ENCODE measurements at places on chromosomes 16 and 17.

- DNase-seq: no peak
Observed at GRCh38 chr17:38717139-38717745, 12.2 kb downstream of the MLLT6 start.

DNA sequence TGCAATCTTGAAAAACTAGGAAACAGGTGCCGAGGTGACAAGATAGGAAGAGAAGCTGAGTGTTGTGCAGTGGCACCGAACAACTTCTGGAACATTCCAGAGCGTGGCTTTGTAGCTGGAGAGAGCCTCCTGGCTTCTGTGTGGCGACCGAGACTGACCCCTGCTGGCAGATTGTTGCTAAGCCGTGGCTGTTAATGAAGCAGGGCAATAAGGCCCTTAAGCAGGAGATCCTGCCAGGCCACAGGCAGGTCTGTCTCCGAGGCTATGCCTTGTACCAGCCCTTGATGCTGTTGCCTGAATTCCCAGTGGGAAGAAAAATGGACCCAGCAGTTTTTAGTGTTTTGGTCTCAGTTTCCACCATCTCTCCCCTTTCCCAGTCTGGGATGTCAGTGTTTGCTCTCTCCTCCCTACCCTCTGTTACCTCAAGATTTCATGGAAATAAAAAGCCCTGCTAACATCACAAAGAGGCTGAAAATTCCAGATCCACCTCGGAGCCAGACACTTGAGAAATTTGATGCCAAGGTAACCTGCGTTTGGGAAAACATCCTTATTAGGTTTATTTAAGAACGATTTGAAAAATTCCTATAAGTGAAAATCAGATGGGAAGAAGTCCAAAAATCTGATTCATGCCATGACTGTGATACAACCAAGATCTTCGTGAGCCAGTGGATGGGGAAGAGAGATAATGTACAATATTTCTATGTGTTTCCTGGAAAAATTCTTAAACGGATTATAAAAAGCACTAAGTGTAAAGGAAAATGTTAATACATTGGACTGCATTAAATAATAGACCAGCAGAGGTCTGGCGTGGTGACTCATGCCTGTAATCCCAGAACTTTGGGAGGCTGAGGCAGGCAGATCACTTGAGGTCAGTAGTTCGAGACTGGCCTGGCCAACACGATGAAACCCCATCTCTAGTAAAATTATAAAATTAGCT lies 265.1 kb downstream of the PRKCA start:
- peak; percentile 48 for DNase-seq

- DNase-seq: no peak
Observed at GRCh38 chr17:9173386-9173983, 152.2 kb downstream of the NTN1 start.

GRCh38 chr17:60524463-60525327 lies 1.3 kb downstream of the APPBP2 start:
- DNase-seq: no peak

DNA sequence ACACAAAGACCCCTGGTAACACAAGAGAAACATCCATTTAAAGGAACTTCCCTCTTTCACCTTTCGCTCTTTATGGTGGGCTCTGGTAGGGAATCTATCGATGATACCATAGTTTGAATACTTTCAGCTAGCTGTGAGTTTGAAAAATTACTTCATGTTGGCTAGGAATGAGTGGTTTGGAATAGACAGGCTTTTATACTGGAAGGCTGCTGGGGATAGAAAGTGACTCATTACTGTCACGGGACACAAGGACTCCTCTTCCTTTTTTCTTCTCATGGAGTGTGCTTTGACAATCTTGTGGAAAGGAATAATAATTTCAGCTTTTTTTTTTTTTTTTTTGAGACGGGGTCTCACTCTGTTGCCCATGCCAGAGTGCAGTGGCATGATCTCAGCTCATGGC lies 76.9 kb downstream of the CYB561 start:
- no peak for DNase-seq

DNA sequence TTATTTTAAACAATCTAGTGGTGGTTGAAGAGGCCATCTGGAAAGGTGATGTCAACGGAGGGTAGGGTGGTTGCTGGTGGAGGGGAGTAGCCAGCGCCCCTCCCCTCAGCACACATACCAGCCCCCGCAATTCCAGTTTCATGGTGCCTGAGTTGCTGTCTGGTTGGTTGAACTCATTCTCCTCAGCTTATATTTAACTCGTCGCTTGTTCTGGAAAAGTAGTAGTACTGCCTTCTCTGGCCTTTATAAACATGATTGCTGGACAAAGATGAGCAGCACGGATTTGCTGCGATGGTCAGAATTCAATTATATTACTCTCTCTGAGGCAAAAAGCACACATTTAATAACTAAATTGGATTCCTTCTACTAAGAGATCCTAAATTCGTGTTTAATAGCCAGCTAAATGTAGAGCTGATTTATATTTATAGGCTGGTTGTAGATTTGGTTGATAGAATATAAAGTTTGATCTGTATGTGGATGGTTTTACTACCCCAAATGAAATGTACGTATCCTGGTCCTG lies 238.0 kb upstream of the TBX2 start:
- DNase-seq: no peak

GRCh38 chr17:81399481-81400153 lies 4.4 kb downstream of the BAHCC1 start:
- no peak for DNase-seq

GRCh38 chr16:5738586-5738985 lies 641.0 kb upstream of the EEF2KMT start:
- DNase-seq: no peak

DNA sequence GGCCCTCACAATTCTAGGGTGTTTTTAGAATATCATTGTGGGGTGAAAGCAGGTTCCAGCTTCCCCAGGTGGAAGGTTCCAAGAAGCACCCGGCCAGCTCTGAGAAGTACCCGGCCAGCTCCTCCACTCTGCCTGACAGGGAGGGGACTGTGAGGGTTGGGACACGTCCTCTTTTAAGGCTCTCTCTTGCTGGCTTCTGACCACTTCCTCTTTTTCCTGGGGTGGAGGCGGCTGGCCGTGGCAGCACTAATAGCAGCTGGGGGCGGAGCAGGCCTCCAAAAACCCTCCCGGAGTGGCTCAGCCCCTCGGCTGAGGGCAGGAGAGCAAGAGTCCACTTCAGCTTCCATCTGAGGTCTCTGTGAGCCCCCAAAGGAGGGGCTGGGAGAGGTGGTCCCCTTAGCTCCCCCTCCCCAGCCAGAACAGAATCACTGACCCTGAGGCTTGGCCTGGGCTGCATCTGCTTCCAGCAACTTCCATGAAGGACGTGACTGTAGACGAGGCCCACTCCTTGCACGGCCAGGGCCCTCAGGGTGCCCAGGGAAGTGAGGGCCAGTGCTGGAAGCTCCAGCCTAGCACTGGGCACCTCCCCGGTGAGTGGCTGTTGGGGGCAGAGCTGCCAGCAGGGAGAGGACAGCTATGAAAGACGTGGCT lies 26.7 kb upstream of the PLCG2 start:
- no peak for DNase-seq

DNA sequence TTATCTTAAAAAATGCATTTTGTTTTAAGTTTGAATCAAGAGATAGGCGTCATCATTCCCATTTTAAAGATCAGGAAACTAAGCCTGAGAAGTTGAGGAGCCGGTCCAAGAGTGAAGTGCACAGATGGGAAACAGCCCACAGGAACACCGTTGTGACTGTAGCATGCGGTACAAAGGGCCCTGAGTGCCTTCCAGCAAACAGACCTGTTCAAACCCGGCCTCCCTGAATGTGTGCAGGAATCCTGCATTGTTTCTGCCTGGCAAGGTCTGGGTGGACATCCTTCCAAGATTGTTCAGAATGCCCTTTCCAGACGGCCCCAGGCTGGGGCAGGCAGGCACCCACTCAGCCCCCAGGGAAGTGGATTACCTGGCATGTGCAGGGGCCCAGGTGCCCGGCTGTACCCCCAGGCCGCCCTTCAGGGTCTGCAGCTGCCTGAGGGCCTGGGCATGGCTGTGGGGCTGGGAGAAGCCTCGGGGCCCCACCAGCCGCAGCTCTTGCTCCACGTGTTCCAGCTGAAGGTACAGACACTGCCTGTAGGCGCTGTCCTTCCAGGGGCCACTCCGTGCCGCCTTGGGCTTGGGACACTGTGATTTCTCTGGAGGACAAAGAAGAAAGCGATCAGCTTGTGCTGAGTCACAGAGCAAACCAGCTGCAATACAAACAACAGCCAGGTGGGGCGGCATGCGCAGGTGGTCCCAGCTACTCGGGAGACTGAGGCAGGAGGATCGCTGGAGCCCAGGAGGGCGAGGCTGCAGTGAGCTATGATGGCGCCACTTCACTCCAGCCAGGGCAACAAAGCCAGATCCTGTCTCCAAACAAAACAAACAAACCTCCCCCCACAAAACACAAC lies 45.0 kb upstream of the GCSH start:
- DNase-seq: no peak

- no peak for DNase-seq
Observed at GRCh38 chr16:19874026-19874425, 10.6 kb downstream of the GPRC5B start.

- no peak for DNase-seq
Observed at GRCh38 chr17:1067282-1067956, 70.5 kb downstream of the TIMM22 start.

- no peak for DNase-seq
Observed at GRCh38 chr16:88926374-88926990, 50.5 kb downstream of the CBFA2T3 start.

GRCh38 chr16:88870608-88871348 lies 4.3 kb upstream of the PABPN1L start:
- DNase-seq: no peak

GRCh38 chr16:11333702-11334101 lies 11.6 kb upstream of the RMI2 start:
- no peak for DNase-seq

- no peak for DNase-seq
Observed at GRCh38 chr17:75642182-75642783, 9.0 kb downstream of the SMIM5 start.

DNA sequence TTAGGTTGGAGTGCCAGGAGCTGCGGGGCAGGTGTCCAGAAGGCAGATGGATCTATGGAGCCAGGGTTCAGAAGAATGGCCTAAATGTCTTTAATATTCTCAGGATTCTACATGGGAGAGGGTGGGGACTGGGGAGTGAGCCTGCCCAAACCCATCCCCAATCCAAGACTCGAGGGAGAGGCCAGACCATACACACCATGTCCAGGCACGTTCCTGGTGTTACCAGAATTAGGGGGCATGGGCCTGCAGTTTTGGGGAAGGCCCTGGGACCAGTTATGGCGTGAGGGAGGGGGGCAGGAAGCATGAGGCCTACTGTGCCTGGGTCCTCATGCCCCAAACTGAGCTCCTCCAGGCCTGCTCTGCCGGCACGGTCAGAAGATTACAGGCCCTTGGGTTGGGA lies 1.9 kb downstream of the TAX1BP3 start:
- DNase-seq: no peak

DNA sequence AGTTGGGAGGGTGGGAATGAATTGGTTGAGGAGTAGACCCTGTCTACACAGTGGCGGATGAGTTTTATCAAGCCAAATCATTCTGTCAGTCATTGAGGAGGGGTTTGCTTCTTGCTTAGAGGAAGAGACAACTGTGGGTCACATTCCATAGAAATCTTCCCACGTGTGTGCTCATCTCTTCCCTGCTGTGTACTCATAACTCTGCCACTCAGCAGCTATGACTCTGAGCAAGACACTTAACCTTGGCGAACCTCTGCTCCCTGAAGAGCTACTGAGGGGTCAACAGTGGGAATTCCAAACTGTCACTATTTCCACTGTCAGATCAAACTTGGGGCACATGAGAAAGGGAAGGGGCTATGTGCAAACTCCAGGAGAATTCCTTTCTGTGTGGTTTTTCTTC lies 72.6 kb upstream of the COX10 start:
- DNase-seq: no peak

DNA sequence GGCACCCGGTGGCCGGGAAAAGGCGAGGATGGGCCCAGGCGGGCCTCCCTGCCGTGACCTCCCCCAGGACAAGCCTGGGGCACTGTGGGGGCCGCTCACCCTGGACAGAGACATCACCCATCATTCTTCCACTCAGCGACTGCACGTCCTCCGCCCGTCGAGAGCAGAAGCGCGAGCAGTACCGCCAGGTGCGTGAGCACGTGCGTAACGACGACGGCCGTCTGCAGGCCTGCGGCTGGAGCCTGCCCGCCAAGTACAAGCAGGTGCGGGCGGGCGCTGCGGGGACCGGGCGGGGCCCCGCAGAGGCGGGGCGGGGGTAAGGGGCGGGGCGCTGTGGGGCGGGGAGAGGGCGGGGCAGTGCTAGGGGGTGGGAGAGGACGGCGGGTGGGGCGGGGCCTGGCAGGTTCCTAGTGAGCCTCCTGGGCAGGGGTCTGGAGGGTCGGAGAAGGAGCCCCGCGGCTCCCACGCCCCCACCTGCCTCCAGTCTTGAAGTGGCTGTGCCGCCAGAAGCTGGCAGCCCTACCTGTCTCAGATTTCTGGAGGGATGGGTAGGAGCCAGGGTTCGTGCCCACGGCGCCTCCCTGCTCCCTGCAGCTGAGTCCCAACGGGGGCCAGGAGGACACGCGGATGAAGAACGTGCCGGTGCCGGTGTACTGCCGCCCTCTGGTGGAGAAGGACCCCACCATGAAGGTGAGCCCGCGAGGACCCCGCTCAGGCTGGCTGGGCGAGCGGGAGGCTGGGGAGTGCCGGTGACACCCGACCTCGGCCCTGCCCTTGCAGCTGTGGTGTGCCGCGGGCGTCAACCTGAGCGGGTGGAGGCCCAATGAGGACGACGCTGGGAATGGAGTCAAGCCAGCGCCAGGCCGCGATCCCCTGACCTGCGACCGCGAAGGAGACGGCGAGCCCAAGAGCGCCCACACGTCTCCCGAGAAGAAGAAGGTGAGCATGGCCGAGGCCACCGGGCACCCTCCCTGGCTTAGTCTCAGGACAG lies 7.5 kb downstream of the NME3 start:
- DNase-seq: no peak

- DNase-seq: no peak
Observed at GRCh38 chr16:57606847-57607501, 21.5 kb upstream of the ADGRG1 start.

DNA sequence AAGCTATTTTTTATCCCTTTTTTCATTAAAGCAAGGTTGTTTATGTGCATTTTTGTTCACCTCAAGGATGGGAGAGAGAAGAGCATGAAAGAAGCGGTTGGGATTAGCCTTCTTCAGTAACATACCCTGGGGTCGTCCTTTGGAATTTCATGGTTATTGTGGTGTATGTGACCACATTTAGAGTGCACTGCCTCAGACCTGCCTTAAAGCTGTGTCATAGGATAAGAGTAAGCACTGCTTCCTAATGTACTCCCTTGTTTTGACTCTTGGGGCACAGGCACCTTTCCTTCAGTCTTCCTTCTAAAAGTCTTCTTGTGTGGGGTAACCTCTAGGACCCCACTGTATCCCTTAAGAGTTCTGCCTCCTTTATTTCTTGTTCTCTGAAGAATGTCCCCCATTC lies 28.9 kb downstream of the TNRC6A start:
- no peak for DNase-seq

GRCh38 chr16:4917117-4917516 lies 19.8 kb downstream of the PPL start:
- DNase-seq: no peak

DNA sequence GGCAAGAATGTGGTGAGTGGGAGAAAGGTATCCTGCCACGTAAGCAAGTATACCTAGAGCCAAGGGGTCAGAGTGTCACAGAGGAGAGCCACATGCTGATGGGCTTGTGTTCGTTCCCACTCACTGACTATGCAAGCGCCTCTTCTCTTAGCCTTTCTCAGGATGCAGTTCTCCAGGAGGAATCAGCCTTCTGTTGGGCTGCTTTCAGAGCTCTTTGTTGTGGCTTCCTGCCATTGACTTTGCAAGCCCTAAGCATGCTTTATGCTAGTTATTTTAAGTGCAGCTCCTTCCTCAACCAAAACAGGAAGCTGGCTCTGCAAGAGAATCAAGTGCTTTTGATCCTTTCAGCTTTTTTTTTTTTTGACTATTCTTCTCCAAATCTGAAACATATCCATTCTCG lies 66.6 kb downstream of the SIAH1 start:
- no peak for DNase-seq
